Amniotic stem cell (primary cell): ENCODE measurements at places on chromosomes 1 and 21.

GRCh38 chr1:15833842-15834405, 13.6 kb upstream of the SPEN start:
- no peak for DNase-seq

DNA sequence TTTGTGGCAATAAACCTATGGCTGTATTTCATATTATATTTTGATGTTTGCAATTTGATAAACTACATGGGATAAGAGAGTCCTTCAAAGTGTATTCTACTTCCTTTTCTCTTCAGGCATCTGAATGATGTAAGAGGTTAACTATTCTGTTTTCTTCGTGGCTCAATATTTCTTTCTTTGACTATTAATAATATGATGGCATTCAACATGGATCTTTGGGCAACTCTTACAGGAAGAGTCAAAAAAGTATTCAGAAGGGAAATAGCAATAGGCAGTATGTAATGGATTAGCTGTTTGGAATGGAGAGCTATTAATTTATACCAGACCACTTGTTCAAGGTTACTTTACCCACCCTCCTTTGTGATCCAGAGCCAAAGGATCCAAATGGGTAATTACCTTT, 74.4 kb downstream of the HMCN1 start:
- DNase-seq: no peak

DNA sequence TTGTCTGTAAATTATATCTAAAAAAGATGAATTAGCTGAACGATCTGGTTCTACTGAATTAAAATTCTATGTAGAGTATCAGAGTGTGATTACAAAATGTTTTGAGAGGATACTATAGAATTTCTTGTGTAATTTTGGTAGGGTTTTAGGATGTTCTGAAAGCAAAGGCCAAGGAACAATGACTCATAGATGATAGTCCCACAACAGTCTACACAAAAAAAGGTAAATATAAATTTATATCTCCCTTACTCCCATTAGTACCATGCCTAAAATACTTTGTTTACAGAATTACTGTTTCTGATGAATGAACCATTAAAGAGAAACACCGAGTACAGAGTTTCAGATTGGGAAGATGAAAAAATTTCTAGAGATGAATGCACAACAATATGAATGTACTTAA, 9.5 kb downstream of the EDEM3 start:
- no peak for DNase-seq

DNA sequence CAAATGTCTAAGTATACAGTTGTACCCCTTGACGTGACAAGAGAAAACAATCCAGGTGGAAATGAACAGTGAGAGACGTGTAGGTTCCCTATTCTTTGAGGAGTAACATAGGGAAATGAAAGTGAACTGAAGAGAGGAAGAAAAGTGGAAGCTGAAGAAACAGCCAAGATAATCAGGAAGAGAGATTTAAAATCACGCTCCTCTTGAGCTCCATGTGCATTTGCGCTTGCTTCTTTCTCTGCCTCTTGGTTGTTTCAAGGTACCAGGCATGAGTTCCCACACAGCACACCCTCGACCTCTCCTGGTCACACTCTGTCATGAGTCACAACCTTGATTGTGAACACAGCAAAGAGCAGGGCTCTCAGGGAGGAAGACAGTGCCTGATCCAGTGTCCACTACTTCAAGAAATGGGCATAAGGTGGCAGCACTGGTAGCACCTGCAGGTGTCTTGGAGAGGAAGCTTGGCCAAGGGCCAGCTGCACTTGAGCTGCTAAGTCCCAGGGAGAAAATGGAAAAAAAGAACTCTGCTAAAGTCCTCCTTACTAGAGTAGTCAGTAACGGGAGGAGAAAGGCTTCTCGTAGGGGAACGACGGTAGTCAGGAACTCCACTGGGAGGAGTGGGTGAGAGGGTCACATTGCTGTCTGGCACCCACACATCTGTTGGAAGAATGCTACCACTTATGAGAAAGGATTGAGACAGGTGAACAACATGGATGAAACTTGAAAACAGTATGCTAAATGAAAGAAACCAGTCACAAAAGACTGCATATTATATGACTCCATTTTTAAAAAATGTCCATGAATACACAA, 18.3 kb upstream of the ARID1A start:
- DNase-seq: peak; percentile 37

- no peak for DNase-seq
These were observed 29.6 kb downstream of the HTR6 start for GRCh38 chr1:19694298-19694697.

DNA sequence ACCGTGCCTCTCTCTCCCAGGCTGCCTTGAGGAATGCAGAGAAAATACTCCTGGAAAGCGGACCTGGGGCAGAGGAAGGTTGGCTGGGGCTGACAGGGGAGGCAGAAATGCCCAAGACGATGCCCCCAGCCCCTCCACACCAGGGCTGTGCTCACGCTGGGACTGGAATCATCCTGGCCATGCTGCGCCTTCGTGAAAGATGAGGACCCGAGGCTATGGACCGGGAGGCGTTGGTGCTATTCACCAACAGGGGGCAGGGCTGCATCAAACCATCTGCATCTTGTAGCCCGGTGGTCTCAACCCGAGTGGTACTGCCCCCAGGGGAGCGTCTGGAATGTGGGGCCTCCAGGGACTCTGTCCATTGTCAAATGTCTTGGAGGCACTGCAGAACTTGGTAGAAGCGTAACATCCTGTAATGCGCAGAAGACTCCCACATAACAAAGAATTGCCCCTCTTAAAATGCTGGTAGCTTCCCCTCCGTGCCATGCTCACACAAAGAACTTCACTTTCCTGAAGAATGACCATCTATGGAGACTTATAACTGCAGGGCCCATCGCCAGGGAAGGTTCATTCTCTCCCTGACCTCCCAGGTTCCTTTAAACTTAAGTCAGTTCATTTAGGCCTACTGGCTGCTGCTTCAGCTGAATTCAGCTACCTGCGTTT, 251.2 kb downstream of the RRAGC start:
- DNase-seq: no peak

DNA sequence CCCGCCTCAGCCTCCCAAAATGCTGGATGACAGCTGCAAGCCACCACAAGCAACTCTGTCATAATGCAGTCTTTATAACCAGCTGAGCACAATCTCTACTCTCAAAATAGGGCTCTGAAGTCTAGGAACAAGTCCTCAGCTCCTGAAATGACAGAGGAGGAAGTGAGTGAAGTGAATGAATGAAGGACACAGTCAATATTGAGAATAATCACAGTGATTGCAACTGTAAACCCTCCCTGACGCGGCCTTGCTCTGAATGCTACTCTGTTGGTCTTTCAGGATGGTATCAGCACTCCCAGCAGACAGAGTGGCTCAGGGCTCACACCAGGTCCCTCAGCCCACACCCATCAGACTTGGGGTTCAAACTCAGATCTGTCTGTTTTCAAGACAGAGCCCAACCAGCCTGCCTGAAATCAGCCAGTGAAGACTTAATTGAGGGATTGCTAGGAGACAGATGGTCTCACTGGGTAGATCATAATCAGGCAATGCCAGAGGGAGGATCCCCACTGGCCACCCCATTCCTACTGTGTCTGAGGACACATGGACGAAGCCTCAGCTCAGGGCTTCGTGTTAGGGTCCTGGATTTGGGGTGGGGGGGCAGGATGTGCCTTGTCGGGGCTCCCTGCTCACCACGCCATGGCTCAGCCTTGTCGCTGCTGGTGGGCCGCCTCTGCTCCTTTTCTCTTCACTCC, 20.9 kb downstream of the RNF187 start:
- DNase-seq: no peak

- no peak for DNase-seq
These were observed 18.0 kb downstream of the TMEM81 start for GRCh38 chr1:205066141-205066818.

GRCh38 chr21:45126204-45126626, 51.8 kb downstream of the ADARB1 start:
- no peak for DNase-seq

- peak; percentile 15 for DNase-seq
These were observed 37.7 kb upstream of the TMEM125 start for GRCh38 chr1:43232074-43232473.
